Activated CD4-positive, alpha-beta T cell treated with anti-CD3 and anti-CD28 coated beads, Interleukin-2, amount 50 U/mL, for 24 hours (primary cell): ENCODE measurements at places on chromosomes 4 and X.

- no peak for DNase-seq
These were observed 144.0 kb downstream of the FNIP2 start for GRCh38 chr4:158912806-158913205.

DNA sequence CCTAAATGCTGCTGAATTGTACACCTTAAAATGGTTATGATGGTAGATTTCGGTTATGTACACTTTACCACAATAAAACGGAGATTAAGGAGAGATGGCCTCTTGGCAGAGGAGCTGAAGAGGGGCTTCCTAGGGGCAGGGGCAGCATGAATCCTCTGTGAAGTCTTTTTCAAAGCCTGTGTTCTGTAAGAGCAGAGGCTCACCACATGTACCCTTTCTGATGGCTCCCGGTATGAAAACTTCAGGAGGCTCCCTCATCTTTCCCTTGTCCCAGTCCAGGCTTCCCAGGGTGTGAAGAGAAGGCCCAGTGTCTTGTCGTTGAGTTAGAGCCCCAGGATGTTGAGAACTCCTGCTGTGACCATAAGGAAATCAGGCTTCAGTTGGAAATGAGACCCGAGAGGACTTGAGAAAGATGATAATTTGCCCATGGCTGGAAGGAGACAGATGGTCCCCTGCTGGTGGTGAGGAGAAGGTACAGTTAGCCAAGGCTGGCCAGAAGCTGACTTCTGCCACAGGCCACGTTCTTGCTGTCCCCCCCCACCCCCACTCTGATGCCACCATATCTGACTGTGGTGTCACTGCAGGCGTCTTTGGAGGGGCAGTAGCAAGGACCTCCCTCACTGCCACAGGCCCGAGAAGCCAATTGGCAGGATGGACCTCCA lies 31.8 kb upstream of the MTM1 start:
- no peak for DNase-seq

DNA sequence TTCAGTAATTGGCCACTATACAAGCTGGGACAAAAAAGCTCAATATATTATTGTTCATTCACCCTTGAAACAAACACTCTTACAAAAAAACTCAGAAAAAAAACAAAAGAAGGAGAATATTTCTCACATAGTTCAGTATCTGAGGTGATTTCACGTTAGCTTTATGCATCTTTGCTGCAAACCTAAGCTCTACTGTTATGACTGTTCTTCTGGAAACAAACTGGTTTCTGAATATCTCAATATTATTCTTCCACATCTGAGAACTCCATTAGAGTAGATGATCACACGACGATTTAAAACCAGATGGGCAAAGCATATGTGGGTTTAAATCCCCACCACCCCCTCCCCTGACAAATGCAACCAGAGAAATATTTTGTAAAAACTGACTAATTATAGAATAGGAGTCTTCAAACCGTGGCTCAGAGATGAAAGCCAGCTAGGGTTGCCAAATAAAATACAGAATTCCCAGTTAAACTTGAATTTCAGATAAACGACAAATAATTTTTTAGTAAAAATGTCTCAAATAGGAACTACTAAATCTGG lies 182.0 kb upstream of the FAM241A start:
- DNase-seq: no peak

- DNase-seq: no peak
These were observed 37.9 kb upstream of the STOX2 start for GRCh38 chr4:183867247-183867646.

DNA sequence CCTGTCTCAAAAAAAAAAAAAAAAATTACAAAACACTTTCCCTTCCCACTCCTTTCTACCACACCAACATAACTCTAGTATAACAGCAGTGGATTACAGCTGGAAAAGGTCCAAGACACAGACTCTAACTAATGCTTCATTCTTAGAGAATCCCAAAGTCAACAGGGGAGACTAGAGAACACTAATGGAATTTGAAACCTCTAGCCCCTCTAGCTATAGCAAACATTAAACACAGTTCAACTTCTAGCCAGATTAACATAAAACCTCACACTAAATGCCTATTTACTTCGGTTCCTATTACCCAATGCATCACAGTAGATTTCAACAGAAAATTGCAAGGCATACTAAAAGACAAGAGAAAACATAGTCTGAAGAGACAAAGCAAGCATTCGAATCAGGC lies 10.5 kb upstream of the DHX15 start:
- DNase-seq: no peak

GRCh38 chr4:153773236-153773690 lies 13.4 kb upstream of the RNF175 start:
- no peak for DNase-seq

GRCh38 chr4:98574816-98575215 lies 83.6 kb downstream of the TSPAN5 start:
- DNase-seq: no peak

DNA sequence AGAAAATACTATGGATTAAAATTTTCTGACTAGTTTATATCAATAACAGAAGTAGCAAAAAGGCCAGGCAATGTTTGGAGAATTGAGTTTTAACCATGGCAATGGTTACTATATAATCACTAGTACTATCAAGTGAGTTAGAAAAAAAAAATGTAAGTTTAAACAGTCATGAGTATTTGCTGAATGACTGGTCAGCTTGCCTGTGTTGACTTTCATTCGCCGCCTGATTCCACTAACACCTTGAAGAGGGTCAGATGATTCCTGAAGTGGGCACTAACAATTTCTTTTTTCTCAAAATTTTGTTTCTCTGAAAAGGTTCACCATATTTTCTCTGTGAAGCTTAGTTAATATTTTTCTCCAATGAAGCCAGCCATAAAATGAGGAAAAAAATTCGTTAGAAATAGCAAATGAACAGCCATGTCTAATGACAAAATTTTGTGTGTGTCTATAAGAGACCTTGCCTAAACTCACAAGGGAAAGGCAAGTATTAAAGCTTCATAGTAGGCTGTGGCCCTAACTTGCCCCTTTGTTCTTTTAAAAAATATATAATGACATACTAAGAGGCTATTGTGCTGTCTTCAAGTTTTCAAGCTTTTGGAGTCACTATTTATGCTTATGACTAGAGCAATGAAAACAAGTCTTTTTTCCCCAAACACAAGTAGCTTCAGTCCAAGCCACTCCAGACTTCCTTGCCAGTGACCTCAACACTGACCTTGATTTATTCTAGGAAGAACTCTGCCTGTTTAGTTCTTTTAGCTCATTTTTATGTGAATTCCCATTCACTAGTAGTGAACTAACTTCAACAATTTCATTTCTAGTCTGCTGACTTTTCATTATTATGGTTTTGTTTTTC lies 18.4 kb upstream of the FHDC1 start:
- no peak for DNase-seq

GRCh38 chr4:94284889-94285288 lies 57.7 kb downstream of the HPGDS start:
- DNase-seq: no peak
